ENCODE measurements at places on chromosomes 12 and 14.

DNA sequence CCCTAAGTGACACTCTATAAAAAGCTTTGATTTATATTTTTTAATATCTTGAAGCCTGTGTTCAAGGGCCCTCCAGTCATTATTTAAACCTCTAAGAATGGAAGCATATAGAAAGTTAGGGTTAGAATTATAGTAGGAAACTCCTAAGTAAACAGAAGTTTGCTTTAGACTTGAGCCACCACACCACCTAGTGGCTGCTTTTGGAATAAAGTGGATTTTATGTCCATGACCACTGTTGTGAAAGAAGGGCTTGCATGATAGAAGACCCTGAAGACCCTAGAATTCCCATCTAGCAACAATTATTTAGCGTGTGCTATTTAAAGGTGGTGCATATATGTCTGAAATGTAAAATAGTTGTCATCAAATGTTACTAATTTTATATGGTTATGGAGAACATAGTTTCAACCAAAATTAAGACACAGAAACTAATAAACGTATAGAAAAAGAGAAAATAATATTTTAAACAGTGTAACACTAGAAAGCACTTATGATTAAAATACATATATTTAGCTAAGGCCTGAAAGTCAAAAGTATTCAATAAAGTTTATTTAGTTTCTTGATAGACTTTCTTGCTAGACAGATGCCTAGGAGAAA is 21.3 kb downstream of the LRRIQ1 start:
- ATAC-seq: no peak

GRCh38 chr12:115144425-115144824 is 460.4 kb upstream of the TBX3 start:
- ATAC-seq: no peak

DNA sequence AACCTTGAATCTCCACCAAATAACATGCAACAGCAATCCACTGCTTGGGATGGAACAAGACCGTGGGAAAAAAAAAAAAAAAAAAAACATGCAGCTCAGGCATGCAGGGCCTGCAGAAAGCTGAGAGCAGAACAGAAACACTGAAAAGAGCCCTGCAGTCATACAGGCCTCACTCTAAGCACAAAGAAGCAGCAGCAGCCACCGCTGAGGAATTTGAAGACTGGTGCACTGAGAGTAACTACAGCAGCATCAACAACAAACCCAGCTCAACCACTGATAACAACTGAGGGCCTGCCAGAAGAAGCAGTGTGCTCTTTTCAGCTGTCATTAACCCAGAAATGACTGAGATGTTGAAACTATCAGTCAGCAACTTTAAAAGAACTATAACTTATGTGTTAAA is 354.7 kb upstream of the TMTC1 start:
- ATAC-seq: no peak

DNA sequence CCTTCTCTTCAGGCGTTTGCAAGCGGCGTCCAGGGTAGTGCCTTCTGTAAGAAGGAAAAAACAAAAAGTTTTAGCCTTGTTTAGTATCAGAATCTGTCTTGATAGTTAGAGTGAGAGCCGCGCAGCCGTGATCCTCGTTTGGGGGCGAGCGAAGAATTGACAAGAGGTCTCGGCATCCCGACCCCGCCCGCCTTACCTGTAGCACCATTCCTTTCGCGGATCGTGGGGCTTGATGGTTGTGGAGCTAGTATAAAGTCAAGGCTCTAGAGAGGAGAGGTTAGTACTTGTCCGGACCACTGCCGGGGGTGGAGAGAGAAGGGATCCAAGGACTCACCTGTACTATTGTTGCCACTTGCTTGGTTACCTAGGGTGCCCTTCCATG is 494 bp downstream of the TMTC3 start:
- ATAC-seq: peak; percentile 7

GRCh38 chr12:124495194-124495983 is 72.0 kb downstream of the NCOR2 start:
- no peak for ATAC-seq

- no peak for ATAC-seq
Measured at GRCh38 chr12:32366714-32367113, 32.6 kb upstream of the FGD4 start.

GRCh38 chr14:63966407-63966806 is 113.6 kb downstream of the SYNE2 start:
- no peak for ATAC-seq

DNA sequence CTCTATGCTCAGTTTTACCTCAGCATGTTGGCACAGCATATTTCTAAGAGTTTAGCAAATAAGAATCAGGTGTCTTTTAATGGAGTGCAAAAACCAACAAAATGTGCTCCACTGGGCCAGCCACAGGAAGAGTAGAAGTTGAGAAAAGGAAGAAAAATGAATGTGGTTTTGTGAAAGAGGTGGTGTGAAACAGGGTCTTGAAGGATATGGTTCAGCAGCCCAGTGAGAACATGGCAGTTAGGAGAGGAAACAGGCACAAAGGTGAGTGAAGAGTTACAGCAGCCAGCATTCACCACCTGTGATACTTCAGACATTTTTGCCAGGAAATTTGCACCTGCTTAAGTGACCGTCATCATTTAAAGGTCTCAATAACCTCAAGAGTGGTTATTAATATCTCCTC is 2.4 kb downstream of the STAB2 start:
- no peak for ATAC-seq

DNA sequence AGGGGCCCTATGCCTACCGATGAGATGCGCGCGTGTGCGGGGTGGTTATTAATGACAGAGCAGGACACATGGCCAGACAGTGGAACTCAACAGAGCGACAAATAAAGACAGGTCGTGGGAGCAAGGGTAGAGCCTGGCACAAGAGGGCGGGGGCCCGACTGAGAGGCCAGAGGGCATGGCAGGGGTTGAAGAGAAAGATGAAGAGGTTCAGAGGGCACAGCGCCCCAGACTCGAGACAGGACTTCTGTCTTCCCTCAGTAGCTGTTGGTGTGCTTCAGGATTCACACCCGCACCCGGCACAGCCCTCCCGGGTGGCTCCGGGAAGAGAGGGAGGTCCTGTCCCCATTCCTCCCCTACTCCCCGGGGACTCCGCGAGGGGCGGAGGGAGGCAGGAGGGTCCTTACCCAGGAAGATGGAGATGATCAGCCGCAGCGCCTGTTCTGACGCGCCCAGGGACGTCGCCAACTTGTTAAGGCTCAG is 366 bp downstream of the LPCAT3 start:
- peak; percentile 20 for ATAC-seq

DNA sequence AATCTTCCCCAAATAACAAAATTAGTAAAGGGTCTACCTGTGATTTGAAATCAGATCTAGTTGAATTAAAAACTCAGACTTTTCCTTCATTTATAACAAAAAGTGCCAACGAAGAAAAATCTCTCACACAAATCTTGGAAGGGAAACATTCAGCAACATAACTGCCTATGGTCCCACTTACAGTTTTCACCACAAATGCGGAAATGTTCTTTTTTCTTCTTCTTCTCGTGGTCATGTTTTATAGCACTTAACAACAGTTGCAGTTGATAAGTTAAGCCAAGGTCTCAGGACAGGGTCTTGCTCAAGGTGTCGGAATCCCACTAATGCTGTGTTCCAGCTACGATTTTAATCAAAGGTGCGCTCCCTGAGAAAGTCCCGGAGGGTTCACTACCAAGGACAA is 10.1 kb downstream of the RNASE6 start:
- no peak for ATAC-seq

- peak; percentile 39 for ATAC-seq
Measured at GRCh38 chr12:52097045-52097666, 17.7 kb downstream of the SMIM41 start.

DNA sequence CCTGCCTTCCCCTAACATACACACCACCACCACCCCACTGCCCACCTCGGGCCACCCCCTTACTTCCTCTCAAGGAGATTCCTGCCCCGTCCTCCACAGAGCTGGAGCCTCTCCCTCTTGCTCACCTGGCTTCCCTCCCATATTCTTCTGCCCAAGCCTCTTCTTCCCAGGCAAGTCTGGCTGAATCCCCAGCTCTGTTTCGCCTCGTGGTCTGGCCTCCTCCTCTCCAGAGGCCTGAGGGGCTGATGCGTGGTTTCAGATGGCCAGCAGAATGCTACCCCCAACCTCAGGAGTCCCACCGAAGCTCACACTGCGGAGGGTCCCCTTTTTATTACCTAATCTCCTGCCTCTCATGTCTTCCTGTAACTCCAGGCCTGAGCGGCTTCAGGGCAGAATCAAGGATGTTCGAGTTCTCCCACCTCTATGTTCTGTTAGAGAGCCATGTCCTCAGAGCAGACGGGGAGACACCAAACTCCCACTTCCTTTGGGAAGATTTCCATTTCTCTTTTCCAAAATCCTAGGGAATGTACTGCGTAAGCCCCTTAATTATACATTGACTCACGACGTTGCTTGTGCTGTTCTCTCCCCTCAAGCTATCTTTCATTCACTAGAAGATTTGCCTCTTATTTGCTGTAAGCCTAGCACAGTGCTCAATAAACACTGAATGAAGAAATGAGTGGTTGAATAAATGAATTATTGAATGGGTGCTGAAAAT is 33.9 kb upstream of the LTBP2 start:
- no peak for ATAC-seq
